ENCODE measurements at places on chromosomes 11 and 22.

GRCh38 chr11:37748641-37749040 is 1150.6 kb upstream of the RAG2 start:
- H3K4me1 ChIP-seq = no peaks in the 10 kb centered on the region
- H3K27ac ChIP-seq = no peak overlapping the region
- DNase-seq = no peak

- no peaks in the 10 kb centered on the region for H3K4me1 ChIP-seq
- no peaks in the 10 kb centered on the region for H3K36me3 ChIP-seq
- no peak overlapping the region for H3K4me3 ChIP-seq
- H3K27ac ChIP-seq = no peak overlapping the region
Measured at GRCh38 chr11:123145661-123146060, 49.4 kb downstream of the CLMP start.

DNA sequence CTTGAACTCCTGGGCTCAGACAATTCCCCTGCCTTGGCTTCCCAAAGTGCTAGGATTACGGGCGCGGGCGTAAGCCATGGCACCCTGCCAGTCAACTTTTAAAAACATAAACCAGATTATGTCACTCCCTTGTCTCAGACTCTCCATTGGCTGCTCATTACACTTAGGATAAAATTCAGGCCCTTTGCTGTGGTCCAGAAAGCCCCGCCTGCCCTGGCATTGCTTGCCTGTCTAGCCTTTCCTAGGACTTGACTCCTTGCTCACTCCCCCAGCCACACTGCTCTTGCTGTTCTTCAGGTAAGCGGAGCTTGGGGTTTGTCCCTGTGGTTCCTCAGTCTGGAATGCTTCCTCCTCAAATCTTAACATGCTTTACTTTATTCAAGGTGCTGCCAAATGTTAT is 30.5 kb downstream of the DIXDC1 start:
- H3K27ac ChIP-seq = no peak overlapping the region
- no peak for DNase-seq
- H3K4me3 ChIP-seq = no peak overlapping the region
- H3K4me1 ChIP-seq = no peaks in the 10 kb centered on the region

DNA sequence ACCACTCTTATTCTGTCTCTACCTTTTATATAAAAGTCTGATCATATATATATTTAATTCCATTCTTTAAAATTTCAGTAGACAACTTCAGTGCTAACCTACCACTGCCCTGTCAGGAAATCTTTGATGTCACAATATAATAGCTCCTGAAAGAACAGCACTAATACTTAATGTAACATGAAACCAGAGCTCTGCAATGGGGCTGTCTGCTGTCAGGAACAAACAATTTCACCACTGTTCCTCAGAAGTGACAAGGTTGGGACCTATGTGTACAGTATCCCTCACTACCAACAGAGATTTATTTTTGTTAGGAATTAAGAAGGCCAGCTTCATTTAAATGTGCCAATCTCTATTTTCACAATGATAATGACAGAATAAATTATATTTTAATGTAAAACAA is 165.5 kb upstream of the C11orf58 start:
- no peaks in the 10 kb centered on the region for H3K4me1 ChIP-seq
- H3K27me3 ChIP-seq = no peaks in the 10 kb centered on the region
- no peak for DNase-seq
- no peaks in the 10 kb centered on the region for H3K36me3 ChIP-seq
- H3K4me3 ChIP-seq = no peak overlapping the region
- no peak overlapping the region for H3K27ac ChIP-seq

DNA sequence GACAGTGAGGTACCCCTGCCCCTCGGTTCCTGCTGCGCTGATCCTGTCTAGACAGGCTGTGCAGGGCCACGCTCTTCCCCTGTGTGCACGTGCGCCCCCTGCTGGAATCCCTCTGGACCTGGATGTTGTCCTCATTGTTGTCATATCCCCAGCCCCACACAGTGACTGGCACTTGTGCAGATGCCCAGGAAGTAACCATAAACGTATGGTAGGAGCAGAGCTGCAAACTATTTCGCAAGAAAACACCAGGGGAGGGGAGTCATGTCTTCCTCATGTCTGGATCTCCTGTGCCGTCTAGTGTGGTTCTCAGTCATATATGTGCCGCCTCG is 114.7 kb downstream of the CRYBB2 start:
- no peak overlapping the region for H3K27ac ChIP-seq
- no peaks in the 10 kb centered on the region for H3K36me3 ChIP-seq
- no peaks in the 10 kb centered on the region for H3K4me1 ChIP-seq
